ENCODE measurements at places on chromosomes 7 and 10.

- DNase-seq, result no peak
These were observed 161.2 kb downstream of the DGKI start for GRCh38 chr7:137685433-137686164.

DNA sequence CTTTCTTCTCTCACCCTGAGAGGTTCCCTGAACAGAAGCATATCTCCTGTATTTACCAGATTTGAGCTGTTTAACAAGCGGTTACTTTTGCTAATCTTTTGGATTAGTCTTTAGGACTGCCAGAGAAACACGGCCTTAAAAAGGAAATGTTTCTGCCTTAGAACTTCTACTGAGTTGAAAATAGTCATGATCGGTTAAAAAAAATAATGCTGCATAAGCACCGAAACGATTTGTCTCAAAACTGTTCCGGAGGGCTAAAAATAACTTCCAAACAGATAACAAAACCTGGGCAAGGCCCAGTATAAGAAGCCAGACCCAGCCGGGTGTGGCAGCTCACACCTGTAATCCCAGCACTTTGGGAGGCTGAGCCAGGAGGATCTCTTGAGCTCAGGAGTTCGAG lies 43.3 kb upstream of the CYTH3 start:
- DNase-seq, result no peak

GRCh38 chr10:113995201-113995600 lies 48.5 kb upstream of the ADRB1 start:
- no peak for DNase-seq

DNA sequence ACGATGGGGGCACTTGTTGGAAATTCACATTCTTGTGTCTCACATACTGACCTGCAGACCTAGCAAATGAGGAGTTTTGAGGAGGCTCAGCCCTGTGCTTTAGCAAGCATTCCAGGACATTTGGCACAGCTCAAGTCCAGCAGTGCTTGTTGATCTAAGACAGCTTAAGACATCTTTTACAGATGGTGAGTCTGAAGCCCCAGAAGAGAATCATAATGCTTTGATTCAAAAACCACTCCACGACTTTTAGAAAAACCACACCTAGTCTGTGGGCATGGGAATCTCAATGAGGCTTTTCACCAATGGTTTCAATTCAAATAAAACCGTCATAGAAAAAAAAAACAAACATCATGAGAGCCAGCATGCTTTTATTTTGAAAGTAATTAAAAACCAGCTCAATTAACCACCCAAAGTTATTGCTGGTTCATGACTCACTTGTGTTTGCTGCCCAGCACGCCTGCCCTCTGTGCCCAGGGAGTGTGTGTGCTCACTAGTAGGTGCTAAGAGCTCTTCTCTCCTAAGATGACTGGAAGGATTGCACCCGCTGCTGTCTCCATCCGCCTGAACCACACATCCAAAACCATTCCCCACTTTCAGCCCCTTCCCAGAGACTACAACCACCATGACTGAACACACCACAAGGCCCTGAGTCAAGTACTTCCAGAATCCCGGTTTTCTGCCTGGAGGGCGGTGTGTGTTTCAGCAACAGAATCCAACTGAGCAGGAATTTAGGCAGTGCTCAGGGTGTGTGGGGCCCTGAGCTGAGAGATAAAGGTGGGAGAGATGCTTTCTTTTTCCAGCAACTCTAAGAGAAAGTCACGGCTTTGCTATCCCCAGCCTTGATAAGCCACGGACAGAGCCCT lies 130.2 kb upstream of the ADAM12 start:
- no peak for DNase-seq

- DNase-seq, result no peak
These were observed 143.1 kb downstream of the NPY start for GRCh38 chr7:24427048-24427447.

- DNase-seq, result no peak
These were observed 257.6 kb downstream of the MAD1L1 start for GRCh38 chr7:1975179-1975578.

- no peak for DNase-seq
These were observed 515 bp downstream of the TBX20 start for GRCh38 chr7:35253460-35253709.

- DNase-seq, result no peak
These were observed 152.1 kb downstream of the ADAM12 start for GRCh38 chr10:126235979-126236851.

- no peak for DNase-seq
These were observed 39.4 kb upstream of the AGK start for GRCh38 chr7:141511676-141512396.

- DNase-seq, result no peak
These were observed 209.4 kb upstream of the FOXK1 start for GRCh38 chr7:4472728-4473127.

DNA sequence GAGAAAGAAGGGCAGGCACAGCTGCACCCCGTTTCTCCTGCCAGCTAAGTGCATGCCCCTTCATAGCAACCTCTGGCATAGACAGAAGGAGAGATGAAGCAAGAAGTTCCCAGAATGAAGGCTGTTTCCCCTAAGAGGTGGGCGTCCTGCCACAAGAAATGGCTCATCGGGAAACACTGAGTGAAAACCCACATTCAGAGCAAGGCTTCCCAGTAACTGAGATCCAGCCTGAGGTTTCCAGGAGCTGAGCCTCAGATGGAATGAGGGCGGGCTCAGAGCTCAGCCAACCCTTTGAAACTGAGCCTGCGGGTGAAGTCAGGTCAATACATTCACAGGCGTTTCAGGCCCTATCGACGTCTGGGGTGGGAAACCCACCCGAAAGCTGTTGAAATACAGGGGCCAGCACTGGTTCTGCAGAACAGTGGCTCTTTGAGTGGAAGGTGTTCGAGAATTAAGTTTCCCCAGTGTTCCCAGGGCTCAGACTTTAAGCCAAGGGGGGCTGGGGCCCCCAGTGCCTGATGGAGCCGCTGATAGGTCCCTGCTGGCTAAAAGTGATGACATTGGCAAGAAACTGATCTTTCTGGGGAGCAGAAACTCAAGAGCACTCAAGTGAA lies 510.2 kb downstream of the RPS24 start:
- peak; percentile 95 for DNase-seq
